Stomach (tissue), 19 donors: ENCODE measurements at places on chromosomes 2 and 18. TPM values are rescaled to one million over a fixed set of nuclear protein-coding genes. Genes with fewer than 3 reads are reported as not detected.

GRCh38 chr2:219225350-219225749 is 4.1 kb downstream of the ATG9A start:
- no peak for DNase-seq

DNA sequence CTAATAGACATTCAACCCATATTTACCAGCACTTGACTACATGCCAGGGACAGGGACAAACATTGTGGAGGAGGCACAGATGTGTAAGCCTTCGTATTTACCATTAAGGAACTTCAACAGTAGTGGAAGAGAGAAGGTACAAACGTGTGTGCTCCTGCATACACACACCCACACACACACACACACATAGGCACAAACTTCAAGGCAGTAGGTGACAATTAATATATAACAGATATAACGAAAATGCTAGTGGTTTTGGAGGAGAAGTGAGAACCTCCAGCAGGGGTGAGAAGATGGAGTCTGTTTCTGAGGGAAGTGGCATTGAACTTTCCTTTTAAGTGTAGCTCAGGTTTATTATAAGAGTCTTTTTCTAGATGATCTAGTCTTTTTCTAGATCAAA is 231.1 kb downstream of the SETBP1 start:
- no peak for DNase-seq

GRCh38 chr2:24077535-24077877 is 1.4 kb upstream of the SF3B6 start:
- no peak for DNase-seq

The DCDC2C gene
- total RNA-seq = not detected

DNA sequence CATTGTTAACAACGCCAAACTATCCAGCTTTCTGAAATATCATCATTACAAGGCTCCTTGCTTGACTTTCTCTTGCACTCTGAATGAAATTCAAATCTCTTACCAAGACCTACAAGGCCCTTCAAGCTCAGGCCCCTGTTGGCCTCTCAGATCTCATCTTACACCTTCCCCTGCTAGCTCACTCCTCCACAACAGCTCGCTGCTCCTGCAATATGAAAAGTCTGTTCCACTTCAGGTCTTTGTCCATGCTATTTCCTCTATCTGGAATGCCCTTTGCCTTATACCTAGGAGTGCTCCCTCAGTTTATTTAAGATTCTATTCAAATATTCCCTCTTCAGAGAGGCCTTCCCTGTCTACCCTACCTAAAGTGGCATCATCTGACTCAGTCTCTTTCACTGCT is 91.7 kb downstream of the SESTD1 start:
- DNase-seq = no peak

GRCh38 chr2:237859533-237860272 is at the start of gene RAMP1:
TSS of gene RAMP1 (plus strand) at chr2:237859623. CDS start at chr2:237859676, 53 bp downstream.
- DNase-seq = peak; percentile 62

DNA sequence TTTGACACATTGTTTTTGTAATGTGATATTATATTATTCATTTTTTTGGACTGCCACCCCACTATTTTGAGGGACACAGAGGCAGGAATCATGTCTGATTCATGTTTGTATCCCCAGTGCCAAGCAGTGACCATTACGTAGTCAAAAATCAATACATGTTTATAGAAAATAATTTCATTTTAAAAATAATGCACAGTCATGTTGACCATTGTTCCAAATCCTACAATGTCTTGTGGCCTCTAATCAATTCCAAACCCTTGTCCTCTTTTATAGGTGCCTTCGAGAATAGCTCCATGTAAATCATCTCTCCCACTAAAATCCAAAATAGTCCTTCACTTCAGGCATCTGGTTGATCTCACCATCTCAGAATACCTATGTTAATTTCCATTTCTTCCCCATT is 454.7 kb downstream of the LRP1B start:
- no peak for DNase-seq

DNA sequence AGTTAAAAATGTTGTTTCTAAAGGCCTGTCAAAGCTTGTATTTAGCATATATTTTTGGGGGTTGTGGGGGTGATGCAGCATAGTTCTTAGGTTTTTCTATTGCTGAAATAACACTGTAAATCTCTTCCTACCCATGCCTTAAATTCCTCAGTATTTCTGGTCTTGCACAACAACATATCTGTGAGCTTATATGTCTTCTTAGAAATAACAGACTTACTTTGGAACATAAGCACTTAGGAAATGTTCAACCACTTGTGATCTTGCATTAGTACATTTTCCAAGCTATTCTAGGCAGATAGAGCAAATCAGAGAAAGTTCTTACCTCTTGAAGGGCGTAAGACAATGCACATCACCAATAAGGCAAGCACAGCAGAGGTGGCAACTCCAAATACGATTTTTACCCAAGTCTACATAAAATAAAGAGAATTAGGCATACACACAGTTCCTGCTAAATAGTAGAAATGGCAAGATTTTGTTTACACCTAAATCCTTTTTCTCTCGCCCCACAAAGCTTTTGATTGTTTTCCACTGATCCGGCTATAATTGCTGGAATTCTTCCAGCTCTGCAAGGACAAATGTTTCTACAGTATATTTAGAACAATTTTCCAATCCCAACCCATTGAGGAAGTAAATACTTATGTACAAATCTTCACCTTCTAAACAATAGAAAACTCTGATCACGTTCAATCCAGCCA is 512 bp downstream of the FAP start:
- peak; percentile 16 for DNase-seq

DNA sequence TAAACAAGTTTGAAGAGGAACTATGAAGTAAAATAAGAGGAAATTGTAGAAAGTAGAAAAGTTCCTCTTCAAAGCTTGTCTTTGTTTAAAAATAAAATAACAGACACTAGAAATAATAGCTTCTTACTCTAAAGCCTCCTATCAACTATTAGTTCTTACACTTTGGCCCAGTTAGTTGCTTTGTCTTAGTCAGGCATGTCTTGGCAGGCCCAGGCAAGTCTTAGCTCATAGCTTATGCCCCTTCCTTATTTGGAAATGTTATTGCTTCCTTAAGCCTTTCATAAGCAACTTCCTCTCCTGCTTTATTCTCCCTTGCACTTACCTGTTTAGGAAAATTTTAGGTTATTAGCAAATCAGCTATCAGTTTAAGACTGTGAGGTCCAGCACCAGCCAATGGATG is 950.6 kb upstream of the LRATD1 start:
- no peak for DNase-seq

The ABCG8 gene
- 6.7 TPM for total RNA-seq

DNA sequence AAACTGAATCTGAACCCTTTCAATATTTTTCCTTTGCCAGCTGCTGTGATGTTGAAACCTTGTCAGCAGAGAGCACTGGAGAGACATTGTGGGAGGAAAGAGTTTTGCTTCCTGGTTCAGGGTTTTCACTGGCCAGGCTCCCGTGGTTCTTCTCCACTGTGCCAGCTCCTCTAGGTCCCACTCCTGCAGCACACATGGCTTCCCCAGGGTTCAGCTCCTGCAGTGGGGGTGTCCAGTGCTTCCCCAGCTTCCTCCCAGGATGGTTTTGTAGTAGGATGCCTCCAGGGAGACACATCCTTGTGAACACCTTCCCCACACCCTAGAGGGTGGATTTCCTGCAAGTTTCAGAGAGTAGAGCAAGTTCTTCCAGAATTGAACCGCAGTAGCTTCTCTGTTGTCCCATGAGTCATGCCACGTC is 24.0 kb upstream of the SULT1C3 start:
- DNase-seq = peak; percentile 56

The CELF4 gene
- total RNA-seq = not detected

DNA sequence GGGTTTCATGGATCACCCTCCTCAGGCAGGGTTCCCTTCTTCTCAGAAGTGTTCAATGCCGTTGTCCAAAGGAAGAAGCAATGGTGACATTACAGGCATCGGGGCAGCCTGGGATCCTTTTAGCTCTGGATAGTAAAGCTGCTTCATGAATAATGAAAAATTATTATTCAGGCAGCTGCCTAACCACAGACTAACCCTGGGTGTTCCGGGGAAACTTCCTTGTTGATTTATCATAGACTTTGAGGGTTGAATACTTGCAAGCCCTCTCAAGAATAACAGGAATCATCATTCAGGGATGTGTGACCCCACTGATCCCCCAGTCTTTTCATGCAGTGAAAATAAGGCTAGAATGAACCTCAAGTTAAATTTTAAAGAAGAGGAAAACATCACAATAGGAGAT is 419.4 kb downstream of the MEIS1 start:
- DNase-seq = no peak

GRCh38 chr2:97788986-97789644 is 75.7 kb downstream of the ZAP70 start:
- no peak for DNase-seq

GRCh38 chr2:106054880-106055655 is 139.0 kb downstream of the UXS1 start:
- no peak for DNase-seq
